ENCODE measurements at places on chromosomes 1 and 21.

DNA sequence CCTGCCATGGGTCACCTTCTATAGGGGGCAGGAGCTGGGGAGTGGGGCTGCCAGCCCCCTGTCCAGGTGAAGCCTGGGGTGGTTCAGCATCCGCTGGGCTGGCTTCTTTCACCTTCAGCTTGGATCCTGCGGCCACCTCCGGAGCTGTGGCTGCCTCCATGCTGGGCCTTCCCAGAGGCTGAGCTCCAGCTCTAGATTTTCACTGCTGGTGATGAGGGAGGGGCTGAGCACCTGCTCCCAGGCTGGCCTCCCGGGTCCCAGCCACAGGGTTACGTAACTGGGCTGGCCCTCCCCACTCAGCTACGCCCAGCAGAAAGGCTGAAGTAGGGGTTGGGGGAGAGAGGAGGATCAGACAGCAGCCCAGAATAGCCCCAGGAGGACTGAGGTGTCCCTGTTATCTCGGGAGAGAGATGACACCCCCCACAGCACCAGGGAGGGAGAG lies at the start of gene MYBPHL:
TSS of gene MYBPHL (minus strand) at position 180 of the 442 bp plus-strand sequence. CDS start at position 160, 20 bp downstream.
- no peak for DNase-seq

DNA sequence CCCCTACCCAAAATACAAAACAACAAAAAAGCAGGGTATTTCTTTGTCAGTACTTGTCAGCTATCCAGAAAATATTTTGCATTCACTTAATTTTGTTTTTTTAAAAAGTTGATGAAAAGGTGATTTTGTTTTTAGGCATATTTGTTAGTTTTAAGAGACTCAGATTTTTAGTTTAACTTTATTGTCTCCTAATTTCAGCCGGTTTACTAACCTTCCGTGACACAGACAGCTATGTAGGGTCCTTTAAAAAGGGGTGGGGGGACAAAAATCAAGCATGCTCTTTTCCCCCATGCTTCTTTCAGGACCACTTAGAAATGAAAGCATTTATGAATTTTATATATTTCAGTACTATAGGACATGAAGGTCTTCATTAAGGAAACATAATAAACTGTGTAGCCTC lies 1.6 kb downstream of the PBX1 start:
- DNase-seq = no peak

DNA sequence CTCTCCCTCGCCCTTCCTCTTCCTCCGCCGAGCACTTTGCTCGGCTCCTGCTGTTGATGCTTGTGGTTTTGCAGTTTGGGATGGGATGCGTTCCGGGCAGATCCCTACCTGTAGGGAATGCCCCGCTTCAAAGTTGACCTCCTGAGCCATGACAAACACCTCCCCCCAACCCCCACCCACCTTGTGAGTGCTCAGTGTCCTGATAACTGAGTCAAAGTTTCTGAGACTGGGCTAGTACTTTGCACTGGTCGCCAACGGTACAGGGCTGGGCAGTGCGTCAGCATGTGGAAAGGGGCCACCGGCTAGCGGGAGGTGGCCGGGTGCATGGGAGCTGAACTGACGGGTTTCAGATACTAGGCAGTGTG lies 771 bp downstream of the RABGAP1L start:
- peak; percentile 15 for DNase-seq

DNA sequence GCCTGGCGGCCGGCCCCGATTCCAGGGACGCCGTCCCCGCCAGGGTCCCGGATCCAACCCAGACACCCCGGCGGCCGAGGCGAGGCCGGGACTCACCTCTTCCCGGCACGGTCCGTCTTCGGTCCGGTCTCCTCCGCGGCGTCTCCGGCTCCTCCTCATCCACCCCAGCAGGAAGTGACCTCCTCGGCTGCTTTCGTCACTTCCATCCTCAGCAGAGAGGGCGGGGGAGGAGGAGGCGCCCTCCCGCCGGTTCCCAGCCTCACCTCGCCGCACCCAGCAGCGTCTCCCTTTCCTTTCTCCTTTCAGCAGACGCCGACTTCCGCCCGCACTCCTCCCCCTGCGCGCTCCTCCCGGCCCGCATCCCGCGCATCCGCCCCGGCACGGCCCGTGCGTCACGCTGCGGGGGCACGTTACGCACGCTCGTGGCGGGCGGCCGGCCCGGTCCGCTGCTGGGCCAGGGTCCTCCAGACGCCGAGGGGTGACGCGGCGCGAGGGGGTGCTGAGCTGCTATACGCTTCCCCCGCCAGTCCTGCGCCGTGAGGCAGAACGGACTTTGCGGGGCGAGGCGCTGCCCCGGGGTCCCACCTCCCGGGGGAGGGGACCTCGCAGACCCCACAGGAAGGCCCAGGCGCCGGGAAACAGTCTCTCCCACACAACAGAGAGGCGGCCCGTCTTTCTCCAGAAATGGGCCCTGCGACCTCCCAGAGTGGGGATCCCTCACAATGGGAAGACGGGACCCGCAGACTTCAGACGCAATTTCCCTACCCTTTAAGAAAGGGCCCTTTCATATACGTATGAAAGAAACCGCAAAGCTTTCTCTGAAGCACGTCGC lies at the start of gene ETV3:
TSS of gene ETV3 (minus strand) at position 176 of the 832 bp plus-strand sequence. CDS start 2,043 bp downstream, outside the sequence.
- DNase-seq = peak; percentile 87

GRCh38 chr1:227445092-227445674 lies 118.2 kb upstream of the ZNF678 start:
- no peak for DNase-seq

DNA sequence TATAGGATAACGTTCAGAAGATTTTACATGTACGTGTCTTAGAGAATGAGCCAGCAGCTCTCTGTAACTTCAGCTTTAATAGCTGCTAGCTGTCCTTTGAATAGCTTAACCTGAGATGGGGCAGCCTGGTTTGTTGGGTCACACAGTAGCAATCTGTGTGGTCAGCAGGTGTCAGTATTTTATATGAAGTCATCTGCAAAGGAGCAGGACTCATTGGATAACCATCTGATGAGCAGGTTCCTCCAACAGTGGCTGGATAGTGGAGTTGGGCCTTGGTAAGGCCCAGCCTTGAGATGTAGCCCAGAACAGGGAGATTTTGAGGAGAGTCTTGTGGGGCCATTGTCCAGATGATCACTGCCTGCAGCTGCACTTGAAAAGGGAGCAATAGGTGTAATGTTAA lies 6.4 kb downstream of the GSTM5 start:
- no peak for DNase-seq

- DNase-seq = no peak
Observed at GRCh38 chr1:201226859-201227488, 36.4 kb downstream of the IGFN1 start.

DNA sequence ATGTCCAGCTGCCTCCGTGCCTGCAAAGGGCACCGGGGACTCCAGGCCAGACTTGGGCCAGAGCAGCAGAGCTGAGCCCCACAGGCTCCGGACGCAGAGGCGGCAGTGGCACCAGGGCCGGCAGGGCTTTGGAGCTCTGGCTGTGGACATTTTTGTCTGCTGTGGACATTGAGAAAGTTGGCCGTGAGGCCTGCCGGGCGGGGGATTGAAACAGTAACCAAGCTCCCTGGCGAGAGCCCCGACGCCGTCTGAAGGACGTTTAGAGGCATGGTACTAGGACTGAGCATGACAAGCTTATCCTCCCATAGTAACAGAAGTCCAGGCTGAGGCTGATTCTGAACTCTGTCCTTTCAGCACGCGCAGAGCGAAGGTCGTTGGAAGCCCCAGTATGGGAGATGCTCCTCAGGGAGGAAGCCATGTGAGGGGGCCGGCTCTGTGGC lies 323.8 kb downstream of the AMY1C start:
- DNase-seq = no peak

GRCh38 chr1:216830424-216831210 lies 107.4 kb upstream of the ESRRG start:
- no peak for DNase-seq

- no peak for DNase-seq
Observed at GRCh38 chr1:221794935-221795334, 53.0 kb upstream of the DUSP10 start.

DNA sequence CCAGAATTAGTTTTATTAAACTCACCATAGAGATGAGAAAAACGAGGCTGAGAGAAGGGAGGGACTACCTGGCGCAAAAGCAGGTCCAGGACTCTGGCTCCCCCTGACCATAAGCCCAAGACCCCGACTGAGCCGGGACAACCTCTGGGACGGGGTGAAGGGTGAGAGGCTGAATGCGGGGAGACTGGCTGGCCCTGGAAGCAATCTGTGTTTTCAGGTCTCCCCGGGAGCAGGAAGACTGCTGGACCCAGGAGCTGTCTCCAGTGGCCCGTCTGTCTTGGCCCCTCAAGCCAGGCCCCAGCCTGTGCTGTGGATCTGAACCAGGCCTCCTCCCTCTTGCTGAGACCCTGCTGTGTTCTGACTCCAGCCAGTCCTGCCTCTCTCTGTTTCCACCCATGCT lies 240.8 kb downstream of the TRABD2B start:
- DNase-seq = no peak

- DNase-seq = no peak
Observed at GRCh38 chr21:36288651-36289243, 31.2 kb upstream of the MORC3 start.

DNA sequence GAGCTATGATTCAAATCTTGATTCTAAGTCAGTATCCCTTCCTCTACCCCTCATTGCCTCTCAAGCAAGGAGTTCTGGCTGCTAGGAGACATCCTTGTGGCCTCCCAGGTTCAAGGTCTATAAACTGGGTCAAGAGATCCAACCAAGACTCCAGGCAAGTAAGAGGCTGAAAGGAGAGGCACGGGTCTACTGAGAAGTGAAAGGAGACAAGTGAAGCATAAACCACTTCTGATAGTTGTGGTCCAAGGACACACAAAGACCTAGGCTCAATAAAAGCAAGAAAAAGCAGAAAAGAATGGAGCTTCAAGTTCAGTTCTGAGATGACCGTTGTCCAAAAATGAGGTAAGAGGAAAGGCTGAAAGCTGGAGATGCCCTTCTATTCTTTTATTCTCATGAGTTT lies 17.8 kb upstream of the PPP2R5A start:
- no peak for DNase-seq

- peak; percentile 28 for DNase-seq
Observed at GRCh38 chr1:1020000-1020404, at the start of gene AGRN. TSS of gene AGRN (plus strand) at chr1:1020120. CDS start at chr1:1020173, 53 bp downstream.

DNA sequence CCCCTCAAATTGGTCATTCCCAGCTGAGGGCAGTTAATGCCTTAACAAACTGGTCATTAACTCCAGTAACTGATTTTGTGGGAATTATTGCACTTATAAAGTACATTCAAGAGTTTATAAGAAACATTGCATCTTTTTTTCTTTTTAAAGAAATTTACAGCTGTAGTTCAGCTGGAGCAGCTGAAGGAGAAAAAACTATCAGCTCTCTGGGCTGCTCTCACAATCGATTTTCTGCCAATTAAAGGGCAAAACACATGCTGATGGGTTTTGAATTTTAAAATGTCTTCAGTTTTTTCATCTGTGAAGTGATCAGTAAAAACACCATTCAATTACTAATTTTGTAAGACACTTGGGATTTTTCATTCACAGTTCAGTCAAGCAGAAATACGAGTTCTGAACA lies 74.7 kb downstream of the KIFAP3 start:
- DNase-seq = no peak
